Left ventricle myocardium inferior (tissue), 1 donor: ENCODE measurements at places on chromosomes 5 and 9. TPM values are rescaled to one million over a fixed set of nuclear protein-coding genes. Genes with fewer than 3 reads are reported as not detected.
A peak's percentile ranks its signal among the peaks of the same experiment; 100 is the strongest.

GRCh38 chr9:37382982-37383357 is 39.5 kb upstream of the GRHPR start:
- DNase-seq: no peak

The ELAVL2 gene
- 0.08 TPM for total RNA-seq

The MSMP gene
- not detected for total RNA-seq

DNA sequence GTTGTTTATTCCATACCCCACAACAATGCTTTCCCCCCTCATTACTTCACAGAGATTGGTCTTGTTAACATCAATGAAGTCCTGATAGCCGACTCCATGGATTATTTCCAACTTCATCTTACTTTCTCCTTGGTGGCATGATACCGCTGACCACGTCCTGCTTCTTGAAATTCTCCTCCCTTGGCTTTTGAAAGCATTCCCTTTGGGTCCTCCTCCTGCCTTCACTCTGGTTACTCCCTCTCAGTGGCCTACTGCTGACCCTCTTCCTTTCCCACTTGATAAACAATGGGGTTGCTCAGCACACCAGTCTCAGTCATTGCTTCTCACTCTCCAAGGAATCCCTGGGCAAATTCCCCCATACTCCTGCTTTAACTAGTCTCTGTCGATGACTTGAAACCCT is 283.9 kb downstream of the SEC61B start:
- no peak for DNase-seq

The OR1J2 gene
- not detected for total RNA-seq

GRCh38 chr5:5335107-5335506 is 87.4 kb upstream of the ICE1 start:
- DNase-seq: no peak

- no peak for DNase-seq
Measured at GRCh38 chr9:79788662-79789061, 216.9 kb downstream of the TLE4 start.

The ADAMTSL1 gene
- 1.7 TPM for total RNA-seq

GRCh38 chr9:98634685-98635336 is 73.9 kb downstream of the GABBR2 start:
- DNase-seq: no peak

The GLT6D1 gene
- total RNA-seq: not detected

GRCh38 chr5:142661143-142661542 is 24.7 kb downstream of the FGF1 start:
- DNase-seq: no peak

- DNase-seq: no peak
Measured at GRCh38 chr5:72633649-72634048, 126.4 kb upstream of the ZNF366 start.

DNA sequence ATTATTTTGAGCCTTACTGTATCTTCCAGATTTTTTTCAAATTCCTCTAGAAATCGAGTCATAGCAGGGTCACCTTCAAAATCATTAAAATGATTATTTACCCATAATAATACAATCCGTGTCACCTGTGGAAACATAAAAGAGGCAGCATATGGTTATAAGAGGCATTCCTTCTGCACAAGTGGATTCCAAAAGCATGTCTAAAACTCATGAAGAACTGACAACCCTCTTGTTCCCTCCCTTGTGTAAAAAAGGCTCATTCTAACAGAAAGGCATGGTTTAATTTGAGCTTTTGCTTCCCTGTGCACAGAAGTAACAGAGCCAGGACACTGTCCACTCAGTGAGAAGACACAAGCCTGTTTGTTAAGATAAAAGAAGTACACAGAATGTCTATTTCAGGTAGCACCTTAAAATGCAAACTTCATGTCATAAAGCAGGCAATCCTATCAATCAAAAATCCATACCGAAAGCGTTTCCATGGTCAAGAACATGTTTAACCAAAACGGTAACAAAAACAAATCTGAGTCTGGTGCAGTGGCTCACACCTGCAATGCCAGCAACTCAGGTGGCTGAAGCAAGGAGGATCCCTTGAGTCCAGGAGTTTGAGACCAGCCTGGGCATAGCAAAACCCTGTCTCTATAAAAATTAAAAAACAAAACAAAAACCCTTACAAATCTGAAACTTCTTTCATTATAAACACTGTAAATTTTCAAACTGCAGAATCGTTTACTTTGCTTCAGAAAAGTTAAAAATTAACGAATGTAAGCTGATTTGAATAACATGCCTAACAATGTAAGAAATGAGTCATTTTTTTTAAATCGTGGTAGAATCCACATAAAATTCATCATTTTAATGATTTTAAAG is 139.3 kb downstream of the RAPGEF6 start:
- no peak for DNase-seq

- DNase-seq: no peak
Measured at GRCh38 chr9:1460143-1460769, 410.1 kb downstream of the DMRT2 start.

GRCh38 chr5:172940268-172941066 is 18.8 kb upstream of the RPL26L1 start:
- DNase-seq: no peak

- peak; percentile 8 for DNase-seq
Measured at GRCh38 chr5:1184481-1184880, 16.9 kb upstream of the SLC6A19 start.

DNA sequence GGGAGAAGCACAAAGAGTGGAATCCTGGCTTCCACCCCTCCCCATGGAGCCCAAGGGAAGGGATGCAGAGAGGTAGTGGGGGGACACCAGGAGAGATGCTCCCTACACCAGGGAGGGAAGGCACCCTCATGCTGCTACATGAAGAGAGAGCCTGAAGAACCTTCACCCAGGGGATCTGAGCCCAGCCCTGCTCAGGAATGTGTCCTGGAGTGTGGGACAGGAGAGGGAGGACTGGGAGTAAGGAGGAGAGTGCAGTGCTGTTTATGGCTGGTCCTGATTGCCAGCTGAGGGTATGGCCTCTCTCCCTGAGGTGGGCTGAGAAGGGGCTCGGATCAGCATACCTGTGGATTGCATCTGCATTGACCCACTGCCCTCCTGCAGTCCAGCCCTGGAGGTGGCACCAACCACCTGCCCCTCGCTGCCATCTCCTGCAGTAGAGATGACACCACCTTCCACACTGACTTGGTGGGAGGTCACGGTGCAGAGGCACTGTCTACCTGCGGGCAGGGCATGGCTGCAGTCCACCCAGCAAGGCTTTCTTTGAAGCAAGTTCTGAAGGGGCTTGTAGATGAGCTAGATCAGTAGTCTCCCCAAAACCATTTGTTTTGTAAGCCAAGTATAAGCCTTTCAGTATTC is 114.9 kb upstream of the SLC25A48 start:
- DNase-seq: no peak

DNA sequence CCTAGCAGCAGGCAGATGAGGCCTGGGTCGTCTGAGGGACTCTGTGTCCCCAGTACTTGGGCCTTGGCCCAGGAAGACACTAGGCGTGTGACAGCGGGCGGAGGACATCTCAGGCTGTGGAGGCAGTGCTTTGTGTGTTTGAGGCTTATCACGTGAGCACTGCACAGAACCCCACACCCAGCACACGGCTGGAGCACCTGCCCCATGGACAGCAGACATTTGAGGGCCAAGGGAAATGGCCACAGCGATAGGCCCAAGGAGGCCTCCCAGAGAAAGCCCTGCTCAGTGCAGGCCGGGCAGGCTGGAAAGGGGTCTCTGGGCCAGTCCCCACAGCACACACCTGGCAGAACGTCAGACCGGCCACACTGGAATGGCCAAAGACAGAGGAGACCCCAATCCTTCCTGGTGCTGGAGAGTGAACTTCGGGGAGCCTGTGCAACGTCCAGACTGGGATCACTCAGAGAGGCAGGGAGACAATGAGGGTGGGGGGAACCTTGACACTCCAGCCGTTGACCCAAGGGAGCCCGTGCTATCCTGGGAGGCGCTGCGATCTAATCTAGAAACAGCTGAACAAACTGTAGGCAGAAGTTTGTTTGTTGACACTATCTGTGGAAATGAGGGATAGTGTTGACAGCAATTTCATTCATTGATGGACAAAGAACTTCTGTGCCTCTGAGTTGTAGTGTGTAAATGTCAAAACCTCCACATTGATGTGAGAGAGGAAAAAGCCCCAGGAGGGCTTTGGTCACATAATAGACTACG is 19.6 kb upstream of the FLT4 start:
- no peak for DNase-seq

DNA sequence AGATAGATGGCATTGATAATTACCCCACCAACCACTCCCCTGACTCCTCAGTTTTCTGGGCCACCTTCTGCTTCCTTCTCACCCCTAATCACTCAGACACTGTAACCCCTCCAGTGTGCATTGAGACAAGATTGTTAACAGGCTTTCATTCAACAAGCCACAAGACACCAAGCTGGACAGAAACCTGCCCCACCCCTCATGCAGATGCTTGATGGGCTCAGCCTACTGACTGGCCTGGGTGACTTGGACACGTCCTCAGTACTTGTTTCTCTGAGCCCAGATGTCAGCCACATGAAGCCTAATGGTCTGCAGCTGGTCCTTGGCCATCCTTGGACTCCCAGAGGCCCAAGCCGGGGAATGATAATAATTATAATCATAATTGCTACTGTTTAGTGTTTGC is 71.4 kb upstream of the SMIM23 start:
- no peak for DNase-seq

- DNase-seq: no peak
Measured at GRCh38 chr5:156621719-156622118, 228.4 kb upstream of the PPP1R2B start.

GRCh38 chr5:172630082-172630481 is 11.0 kb upstream of the NEURL1B start:
- no peak for DNase-seq

GRCh38 chr5:170630711-170631141 is 126.9 kb downstream of the KCNIP1 start:
- DNase-seq: no peak

DNA sequence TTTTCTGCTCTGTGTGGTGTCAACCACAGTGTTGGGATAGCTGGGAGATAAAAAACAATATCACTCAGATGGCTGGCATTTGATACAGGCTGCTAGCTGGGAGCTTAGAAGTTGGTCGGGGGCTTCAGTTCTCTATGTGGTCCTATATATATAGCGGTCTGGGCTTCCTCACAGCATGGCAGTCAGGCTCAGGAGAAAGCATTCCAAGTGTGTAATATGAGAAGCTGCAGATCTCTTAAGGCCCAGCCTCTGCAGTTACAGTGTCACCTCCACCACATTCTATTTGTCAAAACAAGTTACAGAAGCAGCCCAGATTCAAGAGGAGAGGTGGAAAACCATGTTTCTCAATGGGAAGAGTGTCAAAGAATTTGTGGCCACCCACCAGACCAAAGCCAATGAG is 108.1 kb upstream of the NIPBL start:
- no peak for DNase-seq

GRCh38 chr5:83570916-83571315 is 99.4 kb downstream of the VCAN start:
- DNase-seq: no peak

The CDC20B gene
- not detected for total RNA-seq

The PCDHGA4 gene
- total RNA-seq: 7.3 TPM

DNA sequence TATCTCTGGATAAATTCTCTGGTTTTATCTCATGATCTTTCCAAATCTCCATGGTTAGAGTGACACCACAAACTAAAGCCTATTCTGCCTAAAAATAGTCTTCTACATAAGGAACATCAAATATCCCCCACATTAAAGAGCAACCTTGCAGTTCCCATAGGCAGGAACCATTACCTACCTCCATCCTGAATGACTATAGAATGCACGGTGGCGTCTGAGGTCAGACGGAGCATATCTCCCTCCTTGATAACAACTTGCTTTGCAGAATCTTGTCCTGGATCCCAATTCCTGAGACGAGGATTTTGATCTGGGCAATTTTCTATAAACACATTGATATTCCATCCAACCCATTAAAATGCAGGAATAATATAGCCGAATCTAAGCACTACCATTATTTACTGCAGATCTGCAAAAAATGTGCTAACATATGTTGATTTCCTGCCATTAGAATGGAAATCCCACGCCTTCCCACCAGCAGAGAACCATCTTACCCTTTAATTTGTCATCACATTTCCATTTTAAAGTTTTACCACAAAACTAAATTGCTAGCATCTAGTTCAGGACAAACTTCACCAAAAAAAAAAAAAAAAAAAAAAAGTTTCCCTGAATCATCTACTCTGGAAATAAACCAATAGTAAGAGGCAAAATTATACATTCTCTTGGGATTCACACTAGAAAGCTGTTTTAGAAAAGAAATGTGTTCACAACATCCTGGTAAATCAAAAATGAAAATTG is 22.1 kb downstream of the CEMIP2 start:
- DNase-seq: no peak

The PCDHGA2 gene
- total RNA-seq: 7.8 TPM

DNA sequence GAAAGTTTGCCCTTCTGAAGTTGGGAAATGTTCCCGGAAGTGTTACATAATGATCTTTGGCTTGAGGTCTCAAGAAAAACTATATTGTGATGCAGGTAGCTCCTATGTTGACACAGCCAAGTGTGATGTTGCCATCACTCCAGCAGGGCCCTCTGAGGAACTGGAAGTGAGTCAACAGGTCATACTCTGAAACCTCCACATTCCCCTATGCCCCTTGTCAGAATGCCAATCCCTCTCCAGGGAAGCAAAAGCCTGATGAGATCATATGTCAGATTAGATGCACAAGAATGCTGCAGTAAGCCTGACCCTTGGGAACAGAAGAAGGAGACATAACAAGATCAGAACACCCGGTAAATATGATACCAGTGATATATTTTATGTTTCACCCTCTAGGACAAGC is 66.8 kb upstream of the ITGA2 start:
- DNase-seq: no peak

- DNase-seq: no peak
Measured at GRCh38 chr5:143456952-143457547, 53.6 kb upstream of the NR3C1 start.

DNA sequence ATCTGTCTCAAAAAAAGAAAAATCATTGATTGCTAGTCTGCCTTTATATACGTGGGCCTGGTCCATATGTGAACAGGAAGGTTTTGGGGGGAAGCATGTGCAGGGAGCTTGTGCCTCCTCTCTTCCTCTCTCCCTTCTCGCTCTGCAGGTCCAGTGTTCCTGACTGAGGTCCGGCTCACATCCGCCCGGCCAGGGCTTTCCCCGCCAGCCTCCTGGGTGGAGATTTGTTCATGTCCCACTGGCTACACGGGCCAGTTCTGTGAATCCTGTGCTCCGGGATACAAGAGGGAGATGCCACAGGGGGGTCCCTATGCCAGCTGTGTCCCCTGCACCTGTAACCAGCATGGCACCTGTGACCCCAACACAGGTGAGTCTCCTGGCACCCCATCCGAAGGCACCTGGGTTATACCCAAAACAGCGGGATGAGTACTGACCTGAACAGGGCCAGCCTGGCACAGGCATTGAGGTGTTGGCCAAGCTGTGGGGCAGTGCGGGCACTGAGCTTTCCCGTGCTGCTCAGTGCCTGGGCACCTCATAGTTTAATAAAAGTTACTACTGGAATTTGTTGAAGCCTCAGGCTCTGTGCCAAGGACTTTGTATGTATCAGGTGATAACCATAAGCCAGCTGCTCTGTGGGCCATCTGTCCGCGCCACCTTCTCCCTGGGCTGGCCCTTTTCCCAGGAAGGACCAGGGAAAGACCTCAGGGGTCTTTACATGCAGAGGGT is 39.4 kb upstream of the AIF1L start:
- DNase-seq: no peak

The LVRN gene
- 0.14 TPM for total RNA-seq

- no peak for DNase-seq
Measured at GRCh38 chr5:122835681-122836080, 9.7 kb upstream of the SNX24 start.
